AG10803 (cell line): ENCODE measurements at places on chromosomes 16 and 17.

- DNase-seq: peak; percentile 16
Measured at GRCh38 chr16:945271-946047, 25.3 kb downstream of the LMF1 start.

- no peak for DNase-seq
Measured at GRCh38 chr17:73093286-73093685, 798 bp upstream of the SLC39A11 start.

DNA sequence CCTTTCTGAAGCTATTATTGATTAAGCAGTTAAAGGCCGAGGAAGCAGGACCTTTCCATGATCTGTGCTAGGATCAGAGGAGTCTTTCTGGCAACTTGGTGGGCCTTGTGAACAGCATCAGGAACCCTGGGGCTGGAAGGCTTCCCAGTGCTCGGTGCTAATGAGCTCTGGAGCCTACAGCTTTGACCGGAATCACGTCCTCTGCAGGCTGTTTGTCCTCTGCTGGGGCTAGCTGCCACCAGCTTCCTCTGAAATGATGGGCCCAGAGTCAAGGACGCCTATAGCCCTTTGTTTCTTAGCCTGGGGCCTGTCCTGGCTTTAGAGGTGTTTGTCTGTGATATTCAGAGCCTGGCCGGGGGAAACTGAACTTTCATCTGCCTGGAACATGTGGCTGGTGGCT lies 111.6 kb downstream of the SHISA9 start:
- DNase-seq: no peak

GRCh38 chr16:81645266-81645694 lies 133.8 kb upstream of the PLCG2 start:
- DNase-seq: peak; percentile 84

- no peak for DNase-seq
Measured at GRCh38 chr17:76789235-76789788, 51.4 kb downstream of the MFSD11 start.

DNA sequence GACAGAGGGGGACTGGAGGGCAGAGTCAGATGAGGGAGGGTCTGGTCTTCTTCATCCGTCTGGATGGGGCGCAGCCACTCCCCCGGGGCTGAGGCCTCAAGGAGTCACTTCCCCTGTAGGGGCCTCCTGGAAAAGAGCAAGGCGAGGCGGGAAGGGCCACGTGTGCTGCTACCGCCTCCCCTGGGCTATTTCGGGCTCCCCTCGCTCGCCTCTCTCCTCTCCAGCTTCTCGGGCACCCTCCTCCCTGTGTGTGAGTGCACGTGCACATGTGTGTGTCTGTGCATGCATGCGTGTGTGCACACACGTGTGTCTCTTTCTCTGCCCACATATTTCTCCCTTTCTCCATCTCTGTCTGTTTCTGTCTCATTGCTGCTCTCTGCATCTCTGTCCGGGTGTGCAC lies 10.1 kb downstream of the GSG1L start:
- no peak for DNase-seq

DNA sequence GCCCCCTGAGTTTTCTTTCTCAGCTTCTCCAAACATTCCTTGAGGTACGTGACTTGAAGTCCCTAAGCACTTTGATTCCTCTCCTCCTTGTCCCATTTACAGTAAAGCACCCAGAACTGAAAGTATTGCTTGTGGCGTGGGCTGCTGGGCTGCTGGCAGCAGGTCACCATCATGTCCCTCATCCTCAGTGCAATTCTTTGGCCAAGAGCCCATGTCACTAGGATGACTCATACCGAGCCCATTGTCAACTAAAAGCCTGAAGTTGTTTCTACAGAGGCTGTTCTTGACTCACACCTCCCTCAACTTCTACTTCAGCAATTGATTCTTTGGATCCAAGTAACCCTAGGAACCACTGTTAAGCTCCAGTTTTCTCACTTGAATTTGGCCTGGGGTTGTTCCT lies 54.3 kb downstream of the KPNA2 start:
- no peak for DNase-seq

DNA sequence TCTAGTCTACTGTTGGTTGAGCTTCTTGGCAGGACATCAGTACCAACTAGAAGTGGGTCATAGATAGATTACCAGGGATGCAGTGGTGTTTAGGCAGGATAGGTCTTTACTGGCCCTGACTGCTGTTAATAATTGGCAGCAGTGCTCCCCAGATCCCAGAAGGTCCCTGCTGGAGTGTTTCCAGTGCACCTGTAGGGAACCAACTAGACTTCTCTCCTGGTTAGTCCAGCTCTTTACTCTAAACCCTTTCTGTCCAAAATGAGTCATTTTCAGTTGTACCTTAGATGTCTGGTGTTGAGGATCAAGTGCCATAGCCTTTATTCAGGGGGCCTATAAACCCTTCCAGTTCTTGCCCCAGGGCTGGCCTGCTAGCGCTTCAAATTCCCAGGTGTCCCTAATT lies 8.7 kb downstream of the POLR2C start:
- DNase-seq: no peak

DNA sequence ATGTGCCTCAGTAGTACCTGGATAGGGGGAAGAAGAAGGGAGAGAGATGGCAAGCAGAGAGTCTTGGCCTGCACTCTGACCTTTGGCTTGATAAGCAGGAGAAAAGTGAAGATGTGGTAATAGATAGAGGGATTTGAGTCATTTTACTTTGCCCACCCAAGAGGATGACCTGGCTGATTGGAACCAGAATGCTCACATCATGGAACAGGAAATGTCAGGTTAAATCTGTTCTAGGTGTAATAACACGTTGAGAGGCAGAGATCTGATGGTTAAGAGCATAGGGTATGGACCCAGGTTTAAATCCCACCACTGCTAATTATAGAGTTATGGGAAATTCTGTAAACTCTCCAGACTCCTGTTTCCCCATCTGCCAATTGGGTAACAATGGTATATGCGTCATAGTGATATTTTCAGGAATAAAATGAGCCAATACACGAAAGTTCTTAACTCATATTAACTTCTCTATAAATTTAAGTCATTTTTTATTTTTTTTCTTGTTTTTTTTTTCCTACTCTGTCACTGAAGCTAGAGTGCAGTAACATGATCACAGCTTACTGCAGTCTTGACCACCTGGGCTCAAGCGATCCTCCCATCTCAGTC lies 8.1 kb upstream of the CCL18 start:
- no peak for DNase-seq

DNA sequence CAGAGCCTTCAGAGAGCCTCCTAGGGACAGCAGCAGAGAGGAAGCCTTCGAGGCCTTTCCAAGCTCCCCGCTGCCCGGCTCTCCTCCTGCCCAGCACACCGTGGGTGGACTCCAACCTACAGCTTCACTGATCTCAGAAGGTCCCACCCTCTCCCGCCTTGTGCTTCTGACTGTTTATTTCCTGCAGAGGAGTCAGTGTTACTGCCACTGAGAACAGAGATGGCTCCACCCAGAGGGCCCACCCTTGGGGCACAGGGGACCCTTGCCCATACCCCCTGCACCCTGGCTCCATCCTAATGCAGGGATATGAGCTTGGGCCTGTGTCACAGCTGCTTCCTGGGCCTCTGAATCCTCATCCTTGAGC lies 52.8 kb upstream of the TOB1 start:
- DNase-seq: no peak
